ENCODE measurements at places on chromosomes 16 and 17.

- no peak for DNase-seq
Measured at GRCh38 chr17:35723735-35724134, 7.7 kb upstream of the RASL10B start.

- DNase-seq, result peak; percentile 71
Measured at GRCh38 chr16:30902029-30902972, 5.9 kb downstream of the CTF1 start.

DNA sequence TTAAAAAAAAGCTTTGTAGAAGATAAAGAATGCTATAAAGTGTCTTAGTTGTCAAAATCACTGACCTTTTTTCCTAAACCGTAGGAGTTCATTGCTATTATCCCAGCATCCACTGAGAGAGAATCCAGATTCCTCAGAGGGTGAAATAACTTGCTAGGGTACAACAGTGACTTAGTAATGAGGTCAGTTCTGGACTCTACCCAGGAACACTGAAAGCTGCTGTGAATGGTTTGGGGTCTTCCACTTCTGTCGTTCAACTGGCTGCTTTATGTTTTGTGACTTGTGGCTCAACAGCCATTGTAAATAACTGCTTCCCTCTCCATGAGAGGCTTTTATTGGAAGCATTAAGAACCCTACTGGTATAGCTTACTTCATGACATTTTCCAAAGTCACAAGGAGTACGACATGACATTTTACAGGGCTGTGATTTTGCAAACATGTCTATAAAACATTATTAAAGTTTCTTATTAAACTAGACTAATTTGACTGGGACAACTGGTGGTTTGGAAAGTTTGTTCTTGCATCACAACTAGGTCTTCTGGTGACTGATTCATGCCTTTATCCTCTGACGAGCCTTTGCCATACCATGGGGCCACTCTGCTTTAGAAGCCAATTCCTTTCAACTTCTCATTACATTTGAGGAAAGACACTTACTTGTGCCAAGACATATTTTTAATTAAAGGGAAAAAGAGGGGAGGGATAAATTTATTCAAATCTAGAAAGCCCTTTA lies 92.2 kb upstream of the CDH11 start:
- DNase-seq, result no peak

DNA sequence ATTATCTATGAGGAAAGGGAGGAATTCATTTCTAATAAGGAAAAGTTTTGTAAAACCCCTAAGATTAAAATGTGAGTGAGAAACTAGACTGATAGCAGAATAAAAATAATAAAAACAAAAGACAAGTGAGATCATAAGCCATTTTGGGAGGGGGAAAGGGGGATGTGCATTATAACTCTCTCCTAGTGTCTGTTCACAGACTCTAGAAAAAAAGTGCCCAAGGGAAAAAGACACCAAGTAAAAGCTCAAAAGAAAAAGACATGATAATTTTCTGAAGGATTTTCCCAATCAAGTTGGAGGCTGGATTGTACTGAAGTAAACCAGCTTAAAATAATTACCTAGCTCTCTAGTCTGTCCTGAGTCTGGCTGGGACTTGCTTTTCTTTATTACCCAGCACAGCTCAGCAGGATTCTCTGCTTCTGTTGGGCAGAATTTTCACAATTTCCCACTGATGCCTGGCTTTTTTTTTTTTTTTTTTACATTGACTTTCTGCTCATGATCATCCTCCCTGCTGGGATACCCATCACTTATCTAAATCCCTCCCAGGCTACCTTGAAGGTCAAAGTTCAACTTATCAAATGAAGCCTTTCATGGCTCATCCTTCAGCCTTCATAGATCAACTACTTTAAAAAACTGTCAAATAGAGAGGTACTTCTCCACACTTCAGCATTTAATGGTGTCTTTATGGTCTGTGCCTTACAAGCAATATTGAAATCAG lies 124.2 kb upstream of the KCNJ16 start:
- no peak for DNase-seq

DNA sequence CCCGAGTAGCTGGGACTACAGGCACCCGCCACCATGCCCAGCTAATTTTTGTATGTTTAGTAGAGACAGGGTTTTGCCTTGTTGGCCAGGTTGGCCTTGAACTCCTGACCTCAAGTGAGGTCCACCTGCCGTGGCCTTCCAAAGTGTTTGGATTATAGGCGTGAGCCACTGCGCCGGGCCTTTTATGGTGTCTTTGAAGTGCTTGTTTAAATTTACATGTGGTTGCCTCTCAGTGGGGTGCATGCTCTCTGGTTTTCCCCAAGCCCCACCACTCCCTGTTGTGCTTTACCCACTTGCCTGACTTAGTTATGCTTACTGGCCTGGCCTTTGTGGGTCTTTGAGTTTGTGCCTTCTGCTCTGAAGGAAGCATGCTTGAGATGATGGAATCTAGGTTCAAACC lies 132.0 kb downstream of the PRKCB start:
- DNase-seq, result no peak

Data from renal pelvis (tissue), 12 donors.